HTR-8/SVneo (cell line): ENCODE measurements at places on chromosomes 1 and 21.

- no peak for DNase-seq
Observed at GRCh38 chr21:33937931-33938339, 22.3 kb upstream of the ATP5PO start.

- no peak for DNase-seq
Observed at GRCh38 chr1:70674941-70675685, 264.0 kb downstream of the CTH start.

DNA sequence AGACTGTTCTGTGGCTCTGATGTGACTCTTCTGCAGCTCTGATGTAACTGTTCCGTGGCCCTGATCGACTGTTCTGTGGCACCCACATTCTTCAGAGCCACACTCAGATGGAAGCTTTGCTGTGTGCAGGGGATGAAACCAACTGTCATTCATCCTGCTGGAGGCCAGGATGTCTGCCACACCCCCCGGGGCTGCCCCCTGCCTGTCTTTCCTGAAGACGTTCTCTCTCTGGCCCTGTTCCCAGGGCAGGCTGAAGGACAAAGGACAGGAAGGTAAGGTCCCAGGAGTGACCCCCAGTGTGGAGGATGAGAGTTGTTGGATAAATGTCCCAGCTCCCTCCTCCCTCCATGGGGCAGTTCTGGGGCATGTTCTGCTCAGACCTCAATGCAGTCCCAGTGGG, 29.4 kb upstream of the UMODL1 start:
- no peak for DNase-seq

DNA sequence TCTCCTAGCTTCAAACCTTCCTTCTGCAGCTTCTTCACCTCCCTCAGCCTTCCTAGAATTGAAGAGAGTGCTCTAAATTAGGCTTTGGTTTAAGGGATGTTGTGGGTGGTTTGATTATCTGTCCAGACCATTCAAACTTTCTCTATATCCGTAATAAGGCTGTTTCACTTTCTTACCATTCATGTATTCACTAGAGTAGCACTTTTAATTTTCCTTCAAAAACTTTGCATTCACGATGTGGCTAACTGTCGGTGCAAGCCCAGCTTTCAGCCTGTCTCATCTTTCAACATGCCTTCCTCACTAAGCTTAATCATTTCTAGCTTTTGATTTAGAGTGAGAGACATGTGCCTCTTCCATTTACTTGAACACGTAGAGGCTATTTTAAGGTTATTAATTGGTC, 26.2 kb upstream of the DESI2 start:
- DNase-seq, result no peak

- no peak for DNase-seq
Observed at GRCh38 chr1:93715529-93716126, 34.0 kb upstream of the BCAR3 start.

- DNase-seq, result no peak
Observed at GRCh38 chr21:31893851-31894415, 21.1 kb downstream of the HUNK start.

DNA sequence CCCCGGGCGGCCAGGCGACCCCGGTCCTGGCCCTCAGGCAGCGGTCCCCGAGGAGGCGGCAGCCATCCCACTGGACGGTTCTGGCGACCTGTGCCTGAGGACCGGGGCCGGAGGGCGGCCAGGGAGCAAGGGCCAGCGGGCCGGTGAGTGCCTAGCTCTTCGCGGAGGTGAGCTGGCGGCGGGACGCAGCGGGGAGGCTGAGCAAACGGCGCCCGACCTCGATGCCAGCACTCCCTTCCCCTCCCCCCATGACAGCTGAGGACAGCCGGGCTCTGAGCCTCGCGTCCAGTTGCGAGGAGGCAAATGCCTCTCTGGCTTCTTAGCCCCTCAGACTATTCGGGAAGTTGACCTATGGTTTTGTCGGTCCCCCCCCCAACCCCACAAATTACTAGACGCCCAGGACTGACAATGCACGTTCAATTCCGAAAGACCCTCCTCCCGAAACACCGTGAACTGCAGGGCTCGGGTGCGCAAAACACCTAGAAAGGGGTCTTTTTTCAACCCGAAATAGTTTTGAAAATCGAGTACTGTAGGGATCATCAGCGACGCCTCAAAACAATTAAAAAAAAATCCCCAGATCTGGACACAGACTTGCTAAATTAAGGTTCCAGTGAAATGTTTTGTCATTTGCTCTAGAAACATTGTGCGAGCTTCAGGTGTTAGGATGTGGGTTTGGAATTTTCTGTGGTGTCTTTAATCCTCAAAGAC, 8.3 kb downstream of the CDKN2C start:
- DNase-seq, result no peak

DNA sequence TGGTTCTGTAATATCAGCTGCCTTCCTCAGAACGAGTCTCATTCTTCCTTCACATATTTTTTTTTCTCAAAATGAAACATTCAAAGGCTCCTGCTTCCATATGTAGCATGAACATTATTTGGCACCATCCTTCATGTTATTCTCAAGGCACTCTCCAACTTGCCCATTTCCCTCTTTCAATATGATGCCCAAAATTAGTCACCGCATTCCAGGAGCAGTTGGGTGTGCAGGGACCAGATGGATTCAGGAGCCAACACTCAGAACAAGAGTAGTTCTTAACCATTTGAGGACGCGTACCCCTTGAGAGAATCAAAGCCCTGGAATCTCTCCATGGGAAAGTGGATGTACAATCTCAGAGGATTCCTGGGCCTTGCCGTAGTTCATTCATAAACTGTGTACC, 50.3 kb downstream of the KCNK1 start:
- no peak for DNase-seq

DNA sequence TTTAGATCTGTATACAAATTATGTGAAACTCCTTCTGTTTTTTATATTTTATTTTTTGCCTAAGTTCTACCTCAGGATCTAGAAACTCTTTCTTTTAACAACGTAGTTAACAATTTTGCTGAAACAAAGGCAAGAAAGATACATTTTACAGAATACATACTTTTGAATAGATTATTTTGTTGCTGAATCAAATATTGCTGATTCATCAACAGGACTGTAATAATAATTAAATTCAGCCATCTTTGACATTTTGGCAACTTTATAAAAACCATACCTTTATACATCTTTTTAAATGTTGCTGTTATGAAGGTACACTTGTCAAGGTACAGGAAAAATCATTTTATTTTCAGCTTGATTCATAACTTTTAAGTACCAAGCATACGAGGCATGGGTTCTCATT, 10.7 kb upstream of the COA6 start:
- DNase-seq, result no peak

- DNase-seq, result no peak
Observed at GRCh38 chr1:204326771-204327300, 32.9 kb downstream of the PLEKHA6 start.

GRCh38 chr1:44949286-44949685, 37.1 kb downstream of the EIF2B3 start:
- DNase-seq, result no peak

- no peak for DNase-seq
Observed at GRCh38 chr1:24644100-24644384, 940 bp downstream of the SRRM1 start.

GRCh38 chr21:44699502-44700001, 2.6 kb downstream of the KRTAP10-12 start:
- DNase-seq, result no peak

DNA sequence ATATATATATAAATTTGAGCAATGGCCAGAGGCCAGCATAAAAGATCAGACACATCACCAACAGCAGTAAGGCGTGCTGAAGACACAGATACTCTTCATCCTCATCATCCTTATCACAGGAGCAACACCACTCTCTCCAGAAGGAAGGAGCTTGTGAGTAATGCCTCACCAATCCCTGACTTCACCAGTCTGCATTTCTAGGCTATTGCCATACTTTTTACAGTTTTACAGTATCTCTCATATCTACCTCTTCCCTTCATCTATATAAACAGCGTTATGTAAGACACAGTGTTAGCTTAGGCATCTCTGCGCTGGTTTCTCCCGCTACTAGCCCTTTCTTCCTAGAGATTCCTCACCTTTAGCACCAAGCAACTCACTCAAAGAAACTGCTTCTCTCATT, 2.4 kb upstream of the ABL2 start:
- no peak for DNase-seq

GRCh38 chr1:91699339-91699974, 186.5 kb downstream of the TGFBR3 start:
- no peak for DNase-seq

GRCh38 chr1:4156241-4156973, 256.3 kb upstream of the C1orf174 start:
- DNase-seq, result no peak

DNA sequence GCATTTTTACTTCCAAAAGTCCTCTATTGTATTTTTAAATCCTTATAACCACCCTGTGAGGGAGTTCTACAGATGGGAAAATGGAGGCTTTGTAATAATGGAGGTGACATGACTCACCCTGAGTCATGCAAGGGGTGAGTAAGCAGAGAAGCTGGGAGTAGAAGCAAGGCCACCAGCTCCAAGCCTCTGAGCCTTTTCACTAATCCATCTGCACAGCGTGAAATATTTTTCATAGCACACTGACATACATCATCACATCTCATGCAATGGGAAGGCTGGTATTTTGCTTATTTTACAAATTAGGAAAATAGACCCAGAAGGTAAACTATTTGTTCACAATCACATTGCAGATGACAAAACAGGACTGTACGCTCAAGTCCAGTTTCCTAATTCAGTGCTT, 96.9 kb downstream of the KCNH1 start:
- peak; percentile 80 for DNase-seq

DNA sequence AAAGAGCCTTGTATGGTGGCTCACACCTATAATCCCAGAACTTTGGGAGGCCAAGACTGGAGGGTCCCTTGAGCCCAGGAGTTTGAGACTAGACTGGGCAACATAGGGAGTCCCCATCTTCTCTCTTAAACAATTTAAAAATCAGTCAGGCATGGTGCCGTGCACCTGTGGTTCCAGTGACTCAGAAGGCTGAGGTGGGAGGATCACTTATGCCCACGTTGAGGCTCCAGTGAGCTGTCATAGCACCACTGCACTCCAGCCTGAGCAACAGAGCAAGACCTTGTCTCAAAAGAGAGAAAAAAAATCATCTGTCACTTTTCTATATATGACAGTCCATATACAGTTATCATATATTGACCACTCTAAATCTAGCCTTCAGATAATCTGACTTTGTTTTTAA, 658.3 kb downstream of the LTN1 start:
- DNase-seq, result no peak

DNA sequence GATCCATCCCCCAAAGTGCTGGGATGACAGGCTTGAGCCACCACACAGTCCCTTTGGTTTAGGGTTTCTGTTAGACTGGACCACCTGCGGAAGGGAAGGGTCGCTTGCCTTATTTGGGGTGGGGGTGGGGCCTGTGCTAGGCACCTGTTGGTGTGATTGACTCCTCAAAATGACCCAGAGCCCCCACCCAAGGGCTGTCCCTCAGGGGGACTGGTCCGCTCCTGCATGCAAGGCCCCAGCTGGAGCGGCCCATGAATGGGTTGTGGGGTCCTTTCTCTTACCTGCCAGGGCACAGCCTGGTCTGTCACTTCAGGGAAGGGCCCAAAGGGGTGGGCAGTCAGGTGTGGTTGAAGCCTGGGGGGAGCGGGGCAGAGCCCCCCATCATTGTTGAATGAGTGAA, 1.8 kb upstream of the CSTB start:
- no peak for DNase-seq

DNA sequence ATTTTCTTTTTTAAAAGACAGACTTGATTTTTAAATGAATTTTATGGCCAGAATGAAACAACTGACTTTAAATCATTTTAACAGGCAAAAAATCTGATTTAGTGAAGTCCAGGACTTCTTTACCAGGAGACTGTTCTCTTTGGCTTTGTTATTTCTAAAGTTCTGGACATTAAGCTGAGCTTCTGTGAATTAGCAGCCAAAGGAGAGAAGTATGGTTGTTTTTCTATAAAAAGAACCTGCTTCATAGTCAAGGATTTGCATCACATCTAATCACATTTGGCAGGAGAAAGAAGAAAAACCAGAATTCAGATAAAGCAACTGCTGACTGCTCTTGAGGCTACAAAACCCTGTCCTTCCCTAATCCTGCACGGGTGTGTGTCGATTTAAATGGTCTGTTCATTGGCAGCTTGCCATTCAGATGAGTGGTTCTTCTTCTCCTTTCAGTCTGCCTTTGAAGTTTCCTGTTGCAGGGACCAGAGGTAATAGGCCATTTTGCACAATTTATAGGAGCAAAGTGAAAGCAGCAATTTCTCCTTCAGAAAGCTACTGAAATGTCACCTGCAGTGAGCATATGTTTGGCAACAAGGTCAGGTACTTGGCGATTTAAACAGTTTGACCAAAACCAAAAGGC, 215.4 kb downstream of the OLFM3 start:
- DNase-seq, result no peak

- no peak for DNase-seq
Observed at GRCh38 chr1:55316502-55316901, 101.3 kb upstream of the USP24 start.

GRCh38 chr1:156157966-156158365, 4.6 kb downstream of the SEMA4A start:
- no peak for DNase-seq

DNA sequence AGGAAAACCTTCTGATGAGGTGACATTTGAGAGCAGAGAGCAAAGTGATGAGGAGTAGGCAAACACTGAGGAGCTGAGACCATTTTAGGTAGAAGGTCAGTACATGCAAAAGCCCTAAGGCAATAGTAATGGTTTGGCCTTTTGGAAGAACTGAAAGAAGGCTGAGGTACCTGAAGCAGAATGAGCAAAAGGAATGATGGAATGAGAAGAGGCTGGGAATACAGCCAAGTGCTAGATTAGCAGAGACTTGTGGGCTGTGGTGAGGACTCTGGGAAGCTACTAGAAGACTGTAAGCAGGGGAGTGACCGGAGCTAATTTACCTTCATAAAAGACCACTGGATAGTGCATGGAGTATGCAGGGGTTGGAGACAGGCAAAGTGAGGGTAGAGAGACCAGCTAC, 77.9 kb downstream of the GFI1 start:
- DNase-seq, result no peak

GRCh38 chr1:48898894-48899293, 122.2 kb upstream of the BEND5 start:
- no peak for DNase-seq

GRCh38 chr1:221698579-221699349, 43.1 kb downstream of the DUSP10 start:
- DNase-seq, result no peak

- DNase-seq, result no peak
Observed at GRCh38 chr1:3707939-3708328, 44.3 kb upstream of the CCDC27 start.

- DNase-seq, result no peak
Observed at GRCh38 chr1:2406451-2407041, 5.8 kb downstream of the PEX10 start.

GRCh38 chr1:162228586-162228985, 148.1 kb downstream of the SPATA46 start:
- no peak for DNase-seq
